ENCODE measurements at places on chromosomes 13 and 19. TPM values are rescaled to one million over a fixed set of nuclear protein-coding genes. Genes with fewer than 3 reads are reported as not detected.

Gene CNFN
- total RNA-seq = not detected

- DNase-seq = no peak
Observed at GRCh38 chr13:44306371-44307192, 67.0 kb upstream of the SERP2 start.

Gene ZNF541
- not detected for total RNA-seq

DNA sequence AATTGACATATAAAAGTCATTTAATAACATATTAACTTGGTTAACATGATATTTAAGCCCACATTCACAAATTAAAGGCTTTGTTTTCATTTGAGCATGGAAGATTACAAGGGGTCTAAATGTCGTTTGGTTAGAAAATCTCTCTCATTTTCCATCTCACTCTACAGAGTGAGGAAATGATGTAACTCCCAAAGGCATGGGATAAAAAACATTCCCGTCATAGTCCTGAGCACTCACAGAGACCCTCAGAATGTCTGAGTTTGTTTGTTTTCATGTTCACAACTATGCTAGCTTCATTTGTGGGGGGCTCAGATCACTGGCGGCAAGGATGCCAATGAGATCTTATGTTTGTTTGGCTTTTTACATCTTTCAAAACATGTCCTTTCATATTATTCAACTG lies 307.5 kb downstream of the TBC1D4 start:
- DNase-seq = no peak

Gene HTR2A
- total RNA-seq = not detected
